ENCODE measurements at places on chromosomes 6 and 20.

GRCh38 chr6:6284221-6284966 lies 36.1 kb downstream of the F13A1 start:
- no peak for DNase-seq

DNA sequence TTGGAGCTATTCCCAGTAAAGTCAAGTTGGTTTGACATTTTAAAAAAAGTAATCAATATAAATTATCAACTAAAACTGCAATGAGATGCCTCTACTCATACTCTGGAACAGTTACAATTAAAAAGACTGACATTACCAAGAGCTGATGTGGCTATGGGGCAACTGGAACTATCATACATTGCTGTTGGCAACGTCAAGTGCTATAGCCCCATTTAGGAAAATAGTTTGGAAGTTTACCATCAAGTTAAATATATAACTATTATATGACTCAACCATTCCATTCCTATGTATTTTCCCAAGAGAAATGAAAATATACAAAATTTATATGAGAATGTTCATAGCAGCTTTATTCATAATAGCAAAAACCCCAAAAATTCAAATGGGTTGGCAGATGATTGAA lies 111.4 kb upstream of the HDGFL1 start:
- DNase-seq = no peak

GRCh38 chr6:113735491-113735890 lies 121.7 kb upstream of the MARCKS start:
- DNase-seq = peak; percentile 23

- no peak for DNase-seq
Measured at GRCh38 chr20:5687884-5688283, 62.3 kb upstream of the SHLD1 start.

GRCh38 chr20:2124564-2125213 lies 23.1 kb downstream of the STK35 start:
- no peak for DNase-seq

- DNase-seq = no peak
Measured at GRCh38 chr6:121837545-121838229, 402.2 kb downstream of the GJA1 start.

- DNase-seq = no peak
Measured at GRCh38 chr20:38001173-38001875, 31.9 kb downstream of the TTI1 start.

DNA sequence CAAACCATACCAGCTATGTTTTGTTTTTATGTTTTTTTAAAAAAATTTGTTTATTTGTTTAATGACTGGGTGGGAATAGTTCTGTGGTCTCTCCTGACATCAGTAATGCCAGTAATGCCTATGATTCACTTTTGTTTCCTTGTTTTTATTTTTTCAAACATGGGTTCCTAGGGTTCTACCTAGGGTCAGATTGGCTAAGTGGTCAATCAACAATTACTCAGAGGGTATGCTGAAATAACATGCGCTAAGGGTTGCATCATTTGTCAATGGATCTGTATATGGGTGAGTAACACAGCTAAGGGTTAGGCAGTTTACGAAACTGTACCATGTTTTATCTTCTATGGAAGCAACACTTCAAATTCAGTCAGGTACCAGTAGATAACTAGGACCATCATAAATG lies 583.8 kb upstream of the GJE1 start:
- DNase-seq = no peak

- no peak for DNase-seq
Measured at GRCh38 chr6:161853657-161854056, 579.8 kb upstream of the AGPAT4 start.

GRCh38 chr20:58839991-58840747 lies 10.5 kb downstream of the GNAS-AS1 start:
- no peak for DNase-seq

DNA sequence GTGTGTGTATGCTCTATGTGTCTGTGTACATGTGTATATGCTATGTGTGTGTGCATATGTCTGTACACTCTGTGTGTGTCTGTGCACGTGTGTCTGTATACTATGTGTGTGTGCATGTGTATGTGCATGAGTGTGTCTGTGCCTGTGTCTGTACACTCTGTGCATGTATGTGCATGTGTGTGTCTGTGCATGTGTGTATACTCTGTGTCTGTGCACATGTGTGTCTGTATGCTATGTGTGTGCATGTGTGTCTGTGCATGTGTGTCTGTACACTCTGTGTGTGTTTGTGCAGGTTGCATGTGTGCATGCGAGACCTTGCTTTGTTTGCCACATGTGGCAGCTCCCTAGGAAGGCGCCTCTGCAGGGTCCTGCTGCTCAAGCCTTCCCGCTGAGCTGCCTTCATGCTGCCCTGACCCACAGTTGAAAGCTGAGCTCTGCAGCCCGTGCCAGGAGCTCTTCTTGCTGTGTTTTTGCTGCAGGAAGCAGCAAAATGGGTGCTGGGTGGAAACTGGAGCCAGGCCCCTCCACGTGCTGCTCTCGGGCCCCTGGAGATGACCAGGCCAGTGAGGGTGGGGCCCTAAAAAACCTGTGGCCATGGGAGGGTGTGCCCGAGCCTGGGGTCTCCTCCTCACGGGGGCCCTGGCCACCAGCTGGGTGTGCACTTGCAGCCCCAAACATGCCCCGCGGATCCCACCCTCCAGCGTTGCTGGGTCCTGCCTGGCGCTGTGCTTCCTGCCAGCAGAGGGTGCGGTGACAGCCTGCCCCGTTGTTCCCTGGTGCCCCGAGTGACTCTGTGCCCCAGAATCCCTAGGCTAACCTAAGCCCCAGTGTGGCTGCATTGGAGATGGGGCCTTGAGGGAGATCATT lies 109.1 kb downstream of the DACT2 start:
- no peak for DNase-seq

- no peak for DNase-seq
Measured at GRCh38 chr20:17559338-17559737, 10.5 kb upstream of the DSTN start.

- no peak for DNase-seq
Measured at GRCh38 chr6:152250127-152250526, 387.0 kb downstream of the SYNE1 start.

- no peak for DNase-seq
Measured at GRCh38 chr20:2699775-2700413, 7.3 kb downstream of the EBF4 start.

DNA sequence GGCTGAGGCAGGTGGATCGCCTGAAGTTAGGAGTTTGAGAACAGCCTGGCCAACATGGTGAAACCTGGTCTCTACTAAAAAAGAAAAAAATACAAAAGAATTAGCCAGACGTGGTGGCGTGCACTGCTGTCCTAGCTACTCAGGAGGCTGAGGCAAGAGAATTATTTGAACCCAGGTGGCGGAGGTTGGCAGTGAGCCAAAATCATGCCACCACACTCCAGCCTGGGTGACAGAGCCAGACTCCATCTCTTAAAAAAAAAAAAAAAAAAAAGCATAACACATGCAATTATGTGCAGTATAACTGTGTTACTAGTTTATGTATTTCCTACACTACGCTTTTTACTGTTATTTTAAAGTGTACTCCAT lies 31.9 kb upstream of the FAM135A start:
- no peak for DNase-seq

DNA sequence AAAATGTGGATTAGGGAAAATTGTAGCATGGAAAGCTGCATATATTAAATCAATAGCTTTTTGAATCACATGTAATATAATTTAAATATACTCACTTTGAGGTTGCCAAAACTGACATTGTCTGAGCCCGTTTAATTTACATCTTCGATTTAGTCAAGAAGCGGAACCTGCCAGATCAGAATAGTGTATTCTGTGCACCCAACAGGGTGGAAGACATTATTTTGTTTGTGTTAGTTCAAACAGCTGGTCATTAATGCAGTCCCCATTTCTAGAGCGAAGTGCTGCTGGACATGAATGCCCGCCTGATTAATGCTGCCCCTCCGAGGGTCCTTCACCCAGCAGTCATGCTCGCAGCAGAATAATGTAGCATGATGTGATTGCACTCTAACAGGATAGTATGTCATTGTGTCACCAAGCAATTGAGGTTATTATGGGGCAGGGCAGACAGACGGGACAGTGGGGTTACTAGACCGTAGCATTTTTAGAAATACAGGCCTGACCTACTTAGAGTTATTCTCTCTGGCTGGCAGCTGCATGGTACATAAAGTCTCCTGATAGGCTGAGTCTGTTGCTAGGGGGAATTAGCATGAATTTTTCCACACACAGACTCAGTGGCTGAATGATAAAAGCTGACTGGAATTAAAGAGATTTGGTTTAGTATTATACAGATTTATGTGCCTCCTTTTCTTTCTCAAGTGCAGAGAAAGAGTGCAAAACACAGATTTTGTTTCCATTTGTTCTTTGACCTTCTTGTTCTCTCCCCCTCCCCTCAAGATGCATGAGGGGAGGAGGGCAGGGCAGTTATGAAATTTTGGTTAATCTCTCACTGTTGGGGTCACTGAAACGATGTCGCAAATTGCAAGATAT lies 147.1 kb downstream of the PRL start:
- DNase-seq = peak; percentile 63

DNA sequence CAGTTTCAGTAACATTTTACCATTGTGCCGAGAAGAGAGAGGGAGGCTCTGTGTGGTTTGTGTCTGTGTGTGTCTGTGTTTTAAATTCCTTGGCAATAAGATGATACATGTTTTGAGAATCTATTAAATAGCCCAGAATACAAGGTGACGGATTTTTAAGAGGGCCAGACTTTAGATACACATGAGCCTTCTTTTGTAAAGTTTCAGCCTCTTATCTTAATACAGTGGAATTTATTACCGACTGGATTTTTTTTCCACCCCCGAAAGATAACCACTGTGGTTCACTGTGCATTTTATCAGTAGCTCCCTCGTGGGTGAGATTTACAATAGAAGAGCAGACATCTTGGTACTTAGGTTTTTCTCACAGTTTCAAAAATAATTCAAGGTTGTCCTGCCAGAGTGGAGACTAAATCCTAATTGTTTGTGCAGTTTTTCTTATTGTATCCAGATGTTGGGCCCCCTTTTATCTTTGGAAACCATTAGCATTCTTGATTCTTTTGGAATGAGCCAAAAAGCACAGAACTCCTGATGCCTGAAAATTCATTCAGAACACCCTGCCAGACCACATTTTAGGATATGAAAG lies 49.9 kb downstream of the STK4 start:
- no peak for DNase-seq

DNA sequence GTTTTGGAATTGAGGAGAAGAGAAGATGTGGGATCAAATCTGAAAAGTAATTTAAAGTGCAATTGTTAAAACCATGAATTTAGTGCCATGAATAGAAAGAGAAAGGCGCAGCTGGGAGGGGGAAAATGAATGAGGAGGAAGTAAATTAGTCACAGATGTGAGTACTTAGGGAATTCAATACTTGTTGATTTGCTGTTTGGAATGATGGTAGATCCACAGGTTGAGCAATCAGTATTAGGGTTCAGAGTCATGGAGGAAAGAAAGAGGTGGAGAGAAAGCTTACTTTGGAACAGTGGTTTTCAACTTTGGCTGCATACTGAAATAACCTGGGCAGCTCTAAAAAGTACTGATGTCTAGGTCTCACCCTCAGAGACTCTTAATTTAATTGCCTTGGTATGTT lies 229.7 kb upstream of the ASCC3 start:
- no peak for DNase-seq

GRCh38 chr6:34616227-34616585 lies 60.1 kb upstream of the SPDEF start:
- no peak for DNase-seq

GRCh38 chr6:12170351-12171092 lies 119.6 kb upstream of the EDN1 start:
- DNase-seq = no peak

- no peak for DNase-seq
Measured at GRCh38 chr6:47663462-47664216, 34.7 kb upstream of the ADGRF4 start.

- DNase-seq = no peak
Measured at GRCh38 chr20:50194422-50194830, 3.8 kb downstream of the CEBPB start.

DNA sequence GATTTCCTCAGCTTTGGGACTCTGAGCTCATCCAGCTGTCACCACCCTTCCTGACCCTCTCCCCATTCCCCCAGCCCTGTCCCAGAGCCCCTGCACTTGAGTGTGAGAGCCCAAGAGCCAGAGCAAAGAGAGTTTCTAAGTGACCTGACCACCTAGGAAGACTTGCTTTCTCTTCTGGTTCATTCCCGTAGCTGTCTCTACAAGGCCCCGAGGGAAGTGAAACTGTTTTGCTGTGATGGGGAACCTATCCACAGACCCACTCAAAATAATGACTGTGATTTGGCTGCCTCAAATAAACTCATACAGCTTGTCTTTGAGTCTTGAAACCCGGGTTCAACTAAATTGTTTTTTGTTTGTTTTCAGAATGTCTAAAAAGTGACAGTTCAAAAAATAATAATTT lies 74.6 kb upstream of the XRN2 start:
- DNase-seq = no peak
